Sigmoid colon (tissue), 7 donors: ENCODE measurements at places on chromosomes 6 and 20. TPM values are rescaled to one million over a fixed set of nuclear protein-coding genes. Genes with fewer than 3 reads are reported as not detected.

DNA sequence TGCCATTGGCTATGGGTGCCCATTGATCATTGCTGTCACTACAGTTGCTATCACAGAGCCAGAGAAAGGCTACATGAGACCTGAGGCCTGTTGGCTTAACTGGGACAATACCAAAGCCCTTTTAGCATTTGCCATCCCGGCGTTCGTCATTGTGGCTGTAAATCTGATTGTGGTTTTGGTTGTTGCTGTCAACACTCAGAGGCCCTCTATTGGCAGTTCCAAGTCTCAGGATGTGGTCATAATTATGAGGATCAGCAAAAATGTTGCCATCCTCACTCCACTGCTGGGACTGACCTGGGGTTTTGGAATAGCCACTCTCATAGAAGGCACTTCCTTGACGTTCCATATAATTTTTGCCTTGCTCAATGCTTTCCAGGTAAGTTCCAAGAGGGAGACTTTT lies 16.4 kb downstream of the ADGRF4 start:
- no peaks in the 10 kb centered on the region for H3K4me1 ChIP-seq
- no peak overlapping the region for H3K4me3 ChIP-seq
- no peaks in the 10 kb centered on the region for H3K27me3 ChIP-seq
- H3K27ac ChIP-seq: no peak overlapping the region
- DNase-seq: no peak

- DNase-seq: no peak
- no peaks in the 10 kb centered on the region for H3K36me3 ChIP-seq
- H3K4me3 ChIP-seq: no peak overlapping the region
Observed at GRCh38 chr20:57322476-57322875, 7.1 kb upstream of the SPO11 start.

TRIM10 gene
- total RNA-seq: not detected

REM1 gene
- 5.3 TPM for total RNA-seq
